ENCODE measurements at places on chromosomes 6 and 20. TPM values are rescaled to one million over a fixed set of nuclear protein-coding genes. Genes with fewer than 3 reads are reported as not detected.

The LY6G5C gene
- 2.0 TPM for total RNA-seq

The LINC00237 gene
- not detected for total RNA-seq

The PRL gene
- not detected for total RNA-seq

DNA sequence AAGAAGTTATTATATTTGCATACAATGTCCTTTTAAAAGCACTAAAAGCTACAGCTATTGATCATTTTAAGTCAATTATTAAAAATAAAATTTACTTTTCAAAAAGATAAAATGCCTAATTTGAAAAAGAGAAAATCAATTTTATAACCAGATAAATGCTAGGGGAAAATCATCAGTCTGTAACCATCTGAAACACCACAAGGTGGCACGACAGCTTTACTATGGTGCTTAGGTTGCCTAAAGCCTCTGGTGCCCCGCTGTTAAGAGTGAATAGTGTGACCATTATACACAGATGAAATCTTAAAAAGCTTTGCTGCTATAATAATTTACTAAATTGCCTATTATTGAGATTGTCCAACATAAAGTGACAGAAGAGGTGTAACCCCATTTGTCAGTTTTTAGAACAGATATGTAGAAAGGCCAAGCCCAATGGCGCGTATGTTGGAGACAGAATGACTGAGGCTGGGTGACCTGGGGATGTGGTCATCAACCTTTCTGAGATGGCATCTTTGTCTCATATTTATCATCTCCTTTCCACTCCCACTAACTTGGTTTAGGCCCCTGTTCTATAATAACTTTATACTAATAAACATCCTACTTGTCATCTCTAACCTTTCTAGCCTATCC is 100.8 kb downstream of the MOXD1 start:
- peak; percentile 75 for DNase-seq
- H3K36me3 ChIP-seq: no peaks in the 10 kb centered on the region
- H3K4me1 ChIP-seq: no peaks in the 10 kb centered on the region
- peaks cover 5% of the 10 kb centered on the region for H3K27me3 ChIP-seq

GRCh38 chr6:27161946-27162603 is 85.4 kb upstream of the PRSS16 start:
- H3K27ac ChIP-seq: no peak overlapping the region
- H3K27me3 ChIP-seq: no peaks in the 10 kb centered on the region
- DNase-seq: peak; percentile 69
- no peaks in the 10 kb centered on the region for H3K36me3 ChIP-seq
- H3K4me1 ChIP-seq: no peaks in the 10 kb centered on the region

DNA sequence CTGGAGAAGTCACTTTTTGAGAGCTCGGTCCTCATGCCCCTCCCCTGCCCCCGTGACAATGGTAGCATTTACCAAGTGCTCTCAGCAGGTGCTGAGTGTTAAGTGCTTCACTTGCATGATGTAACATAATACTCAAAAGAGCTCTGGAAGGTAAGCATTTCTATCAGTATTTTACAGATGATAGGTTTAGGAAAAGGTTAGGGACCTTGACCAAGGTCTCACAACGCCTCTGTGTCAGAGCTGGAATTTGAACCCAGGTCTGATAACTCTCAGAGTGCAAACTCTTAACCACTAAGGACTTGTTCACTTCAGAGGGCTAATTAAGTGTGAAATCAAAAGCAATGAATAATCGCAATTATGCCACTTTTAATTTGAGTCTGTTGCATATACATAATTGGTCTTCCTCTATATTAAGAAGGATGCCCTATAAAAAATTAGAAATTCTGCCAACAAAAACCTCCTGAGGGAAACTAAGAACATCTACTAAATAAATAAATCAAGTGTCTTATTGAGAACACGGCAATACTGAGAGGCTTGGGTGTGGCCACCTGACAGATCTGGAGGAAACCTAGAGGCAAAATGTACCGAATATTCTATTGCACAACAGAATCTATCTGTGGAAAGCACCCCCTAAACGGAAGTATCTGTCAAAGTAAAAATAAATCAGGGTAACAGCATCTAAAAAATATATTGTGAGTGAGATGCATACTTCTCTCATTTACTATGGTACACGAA is 109.8 kb downstream of the BACH2 start:
- H3K27me3 ChIP-seq: no peaks in the 10 kb centered on the region
- no peak overlapping the region for H3K4me3 ChIP-seq
- H3K27ac ChIP-seq: no peak overlapping the region
- no peak for DNase-seq

- no peaks in the 10 kb centered on the region for H3K36me3 ChIP-seq
- no peaks in the 10 kb centered on the region for H3K4me1 ChIP-seq
- H3K4me3 ChIP-seq: no peak overlapping the region
- no peaks in the 10 kb centered on the region for H3K27me3 ChIP-seq
- no peak for DNase-seq
- H3K27ac ChIP-seq: no peak overlapping the region
Observed at GRCh38 chr20:44151621-44152416, 35.2 kb downstream of the JPH2 start.
